ENCODE measurements at places on chromosomes 6 and 20.

- DNase-seq, result no peak
Measured at GRCh38 chr6:168948990-168949531, 304.6 kb downstream of the THBS2 start.

DNA sequence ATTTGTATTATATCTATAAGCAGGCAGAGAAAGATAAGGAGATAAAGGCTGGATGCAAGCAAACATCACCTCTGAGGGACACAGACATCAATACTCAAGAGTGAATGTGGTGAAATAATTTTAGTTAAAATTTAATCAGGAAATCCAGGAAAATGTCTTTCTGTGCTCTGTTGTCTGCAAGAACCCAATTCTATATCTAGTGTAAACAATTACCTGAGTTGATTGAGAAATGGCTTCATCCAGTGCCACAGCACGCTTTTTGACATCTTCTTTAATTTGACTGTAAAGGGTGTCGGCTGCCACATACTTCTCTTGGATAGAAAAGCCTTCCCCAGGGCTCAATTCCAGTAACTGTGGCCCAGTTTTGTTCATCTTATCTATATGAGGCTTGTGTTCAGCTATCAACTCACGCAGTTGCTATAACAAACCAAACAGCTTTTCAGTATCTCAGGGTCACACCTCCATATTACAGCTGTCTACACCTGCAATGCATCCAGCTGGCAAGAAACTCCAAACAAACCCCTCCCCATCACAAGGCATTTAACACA is 131.6 kb downstream of the DST start:
- no peak for DNase-seq

GRCh38 chr6:146923205-146923833 is 280.9 kb upstream of the STXBP5 start:
- no peak for DNase-seq

GRCh38 chr6:117771403-117771802 is 96.1 kb downstream of the NUS1 start:
- DNase-seq, result no peak

- DNase-seq, result no peak
Measured at GRCh38 chr20:38854654-38855066, 49.2 kb downstream of the PPP1R16B start.

GRCh38 chr6:138289739-138290138 is 71.4 kb upstream of the PBOV1 start:
- no peak for DNase-seq

GRCh38 chr6:70717038-70717801 is 49.5 kb downstream of the SMAP1 start:
- no peak for DNase-seq

GRCh38 chr6:31607317-31607716 is 7.7 kb upstream of the AIF1 start:
- DNase-seq, result no peak

DNA sequence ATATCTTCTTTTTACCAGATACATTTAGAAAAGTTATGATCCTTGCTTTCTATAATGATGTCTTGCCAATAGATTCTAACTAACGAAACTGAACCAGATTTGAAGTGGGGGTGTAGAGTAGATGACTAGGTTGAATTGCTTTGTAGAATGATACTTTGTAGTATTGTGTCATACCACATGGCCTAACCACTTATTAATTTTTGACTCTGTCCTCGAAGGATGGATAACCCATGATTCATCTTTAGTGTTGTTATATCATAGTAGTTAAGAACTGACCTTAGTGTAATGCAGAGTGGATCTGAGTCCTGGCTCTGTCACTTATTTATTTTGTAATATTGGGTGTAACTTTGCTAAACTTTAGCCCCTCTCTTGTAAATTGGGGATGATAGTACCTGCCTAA is 4.5 kb downstream of the PHF3 start:
- no peak for DNase-seq

DNA sequence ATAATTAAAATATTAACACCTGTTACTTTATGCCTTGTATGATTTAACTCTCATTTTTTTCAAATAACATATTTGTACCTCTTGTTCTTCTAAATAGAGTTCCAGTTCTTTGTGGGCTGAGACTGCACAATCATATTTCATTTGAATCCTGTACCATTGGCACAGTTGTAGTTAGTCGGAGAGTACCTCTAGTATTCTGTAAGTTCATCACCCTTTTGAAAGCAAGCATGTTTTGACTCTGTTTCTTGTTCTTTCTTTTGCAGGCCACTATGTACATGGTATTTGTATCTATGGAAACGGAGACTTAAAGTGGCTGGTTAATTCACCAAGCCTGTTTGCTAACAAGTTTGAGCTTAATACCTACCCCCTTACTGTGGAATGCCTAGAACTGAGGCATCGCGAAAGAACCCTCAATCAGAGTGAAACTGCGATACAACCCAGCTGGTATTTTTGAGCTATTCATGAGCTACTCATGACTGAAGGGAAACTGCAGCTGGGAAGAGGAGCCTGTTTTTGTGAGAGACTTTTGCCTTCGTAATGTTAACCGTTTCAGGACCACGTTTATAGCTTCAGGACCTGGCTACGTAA is 68.2 kb downstream of the C6orf52 start:
- DNase-seq, result no peak

DNA sequence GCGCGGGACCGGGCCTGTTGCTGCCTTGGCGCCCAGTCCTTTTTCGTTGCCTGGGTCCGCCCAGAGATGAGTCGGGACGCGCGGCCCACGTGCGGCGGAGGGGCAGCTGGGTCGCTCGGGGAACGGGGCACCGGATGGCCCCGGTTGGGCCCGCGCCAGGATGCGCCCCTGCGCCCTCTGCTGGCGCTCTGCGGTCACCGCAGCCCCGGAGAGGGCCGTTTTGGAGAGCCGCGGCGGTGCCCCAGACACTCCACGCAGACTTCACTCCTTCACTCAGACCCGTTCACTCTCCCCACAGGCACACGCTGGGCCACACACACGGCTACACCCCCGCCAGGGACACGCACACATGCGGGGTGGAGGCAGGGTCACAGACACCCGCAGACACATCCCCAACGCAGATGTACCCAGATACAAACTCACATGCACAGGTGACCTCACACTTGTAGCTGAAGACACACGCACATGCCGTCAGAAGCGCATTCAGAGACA is 38.8 kb downstream of the SRC start:
- peak; percentile 51 for DNase-seq

- no peak for DNase-seq
Measured at GRCh38 chr6:47267301-47267700, 42.4 kb downstream of the TNFRSF21 start.

DNA sequence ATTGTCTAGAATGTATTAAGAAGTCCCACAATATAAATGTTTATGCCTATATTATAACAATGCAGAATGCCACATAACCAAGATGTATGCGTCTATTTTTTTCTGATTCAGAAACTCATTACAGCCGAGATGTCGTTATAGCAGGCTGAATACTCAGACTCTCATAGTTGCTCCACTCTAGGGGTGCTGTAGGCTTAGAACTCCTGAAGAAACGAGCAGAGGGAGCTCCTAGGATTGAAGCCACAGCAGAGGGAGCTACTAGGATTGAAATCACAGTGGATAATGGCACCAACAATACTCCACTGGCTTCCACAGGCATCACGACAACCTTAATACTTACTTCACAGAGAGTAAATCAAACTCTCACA is 208.9 kb downstream of the KIF16B start:
- no peak for DNase-seq

DNA sequence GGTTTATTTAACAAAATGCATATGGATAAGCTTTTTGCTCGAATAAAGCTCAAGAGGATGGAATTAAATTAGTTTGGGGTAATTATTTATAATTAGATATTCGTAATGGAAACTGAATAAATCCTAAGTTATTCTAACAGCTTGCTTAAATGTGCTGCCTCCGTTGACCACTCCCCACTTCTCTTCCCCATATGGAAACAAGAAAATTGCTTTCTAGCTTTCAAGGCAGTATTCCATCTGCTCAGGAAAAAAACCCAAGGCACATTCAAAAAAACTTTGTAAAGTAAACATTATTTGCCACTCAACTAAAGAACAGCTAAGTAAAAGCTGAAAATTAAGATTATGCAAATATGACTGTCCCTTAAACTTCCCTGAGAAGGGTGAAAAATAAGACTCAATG is 369.2 kb downstream of the HAO1 start:
- DNase-seq, result no peak

DNA sequence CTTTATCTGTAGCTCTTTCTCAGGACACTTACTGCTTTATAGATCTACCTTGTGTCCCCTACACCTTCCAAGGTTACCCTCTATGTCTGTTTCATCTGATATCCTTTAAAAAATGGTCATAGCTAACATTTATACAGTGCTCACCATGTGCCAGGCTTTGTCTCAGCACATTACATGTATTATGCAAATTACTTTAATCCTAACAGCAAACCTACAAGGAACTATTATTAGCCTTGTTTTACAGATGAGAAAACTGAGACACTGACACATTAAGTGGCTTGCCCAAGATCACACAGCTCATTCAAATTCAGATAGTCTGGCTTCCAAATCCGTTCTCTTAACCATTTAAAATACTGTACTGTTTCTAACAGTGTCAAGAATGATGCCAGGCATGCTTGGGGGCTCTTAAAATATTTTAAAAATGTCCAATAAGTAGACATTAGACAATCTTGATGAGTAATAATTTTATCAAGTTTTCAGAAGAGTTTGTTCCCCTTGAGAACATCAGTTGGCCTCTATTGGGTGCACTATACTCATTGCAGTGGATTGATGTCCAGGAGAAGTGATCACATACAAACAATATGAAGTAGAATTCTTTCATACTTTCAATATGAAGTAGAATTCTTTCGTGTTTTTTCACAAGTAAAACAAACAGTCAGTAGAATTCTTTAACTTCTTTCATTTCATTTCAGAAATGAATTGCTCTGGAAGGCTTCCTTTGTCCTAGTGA is 69.6 kb downstream of the DNAH8 start:
- DNase-seq, result no peak

- no peak for DNase-seq
Measured at GRCh38 chr20:40959325-40960092, 69.1 kb upstream of the TOP1 start.

DNA sequence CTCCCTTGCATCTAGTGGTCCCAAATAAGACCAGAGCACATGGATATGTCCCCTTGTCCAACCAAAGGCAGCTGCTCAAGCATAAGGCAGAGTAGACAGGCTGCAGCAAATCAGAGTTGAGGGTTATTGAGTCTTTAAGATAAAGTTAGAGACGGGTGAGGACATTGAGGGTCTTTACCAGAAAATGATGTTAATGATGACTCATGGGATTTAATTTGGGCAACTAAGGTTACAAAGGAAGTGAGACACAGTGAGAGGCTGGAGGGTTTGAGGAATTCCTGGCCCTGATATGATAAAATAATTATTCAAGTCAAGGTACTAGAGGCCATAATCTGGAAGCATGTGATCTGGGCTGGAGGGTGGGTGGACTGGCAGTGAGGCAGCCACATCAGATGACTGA is 133.6 kb downstream of the ALDH8A1 start:
- DNase-seq, result no peak

- DNase-seq, result no peak
Measured at GRCh38 chr6:28002161-28002560, 45.1 kb downstream of the OR2B6 start.

Data from omental fat pad (tissue), 4 donors.